ENCODE measurements at places on chromosomes 5 and 9. TPM values are rescaled to one million over a fixed set of nuclear protein-coding genes. Genes with fewer than 3 reads are reported as not detected.

GRCh38 chr9:69331444-69331843, 6.4 kb downstream of the ENTREP1 start:
- no peak for DNase-seq

DNA sequence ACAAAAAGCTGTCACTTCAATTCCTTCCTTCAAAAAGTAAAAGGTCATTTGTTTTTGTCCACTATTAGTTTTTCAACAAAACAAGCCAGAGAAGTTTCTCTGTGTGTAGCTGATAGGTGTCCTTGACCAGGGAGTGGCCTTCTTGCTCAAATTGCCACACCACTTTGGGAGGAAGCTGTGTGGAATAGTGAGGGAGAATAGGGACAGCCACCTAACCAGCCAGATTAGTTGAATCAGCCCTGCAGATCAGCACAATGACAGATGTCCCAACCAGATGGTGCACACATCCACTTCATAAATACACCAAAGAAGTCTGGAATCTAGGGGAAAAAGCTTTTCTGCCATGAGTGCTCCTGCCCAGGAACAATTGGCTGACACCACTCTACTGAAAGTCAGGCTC, 37.2 kb downstream of the NREP start:
- DNase-seq: no peak

ECM2 gene
- not detected for total RNA-seq

DNA sequence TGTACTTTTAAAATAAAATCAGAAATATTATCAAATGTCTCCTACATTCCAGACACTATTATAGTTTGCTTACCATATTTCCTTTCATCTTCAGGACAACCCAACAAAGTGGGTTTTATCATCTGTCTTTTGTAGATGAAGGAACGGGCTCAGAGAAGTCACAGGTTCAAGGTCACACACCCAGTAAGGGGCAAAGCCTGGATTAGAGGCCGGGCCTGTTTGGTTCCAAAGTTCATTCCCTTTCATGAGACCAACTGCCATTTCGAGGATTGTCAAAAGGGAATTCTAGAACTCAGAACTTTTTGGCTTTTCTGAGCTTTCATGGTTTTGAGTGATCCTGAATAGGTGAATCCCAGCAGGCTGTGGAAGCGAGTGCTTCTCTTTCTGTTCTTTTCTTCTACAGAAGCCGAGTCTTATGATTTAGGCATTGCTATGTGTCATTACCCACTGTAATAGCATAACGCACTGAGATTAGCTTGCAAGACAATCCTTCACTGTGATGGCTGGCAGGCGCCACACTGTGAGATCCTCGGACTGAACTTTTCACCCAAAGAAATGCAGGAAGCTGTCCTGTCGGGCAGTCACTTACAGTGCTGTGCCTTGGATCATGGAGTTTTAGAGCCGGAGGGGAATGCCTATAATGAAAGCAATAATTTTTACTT, 43.8 kb upstream of the ANKH start:
- DNase-seq: no peak

OR2V1 gene
- total RNA-seq: not detected

FAM221B gene
- not detected for total RNA-seq
